ENCODE measurements at places on chromosomes 6 and 20.
A peak's percentile ranks its signal among the peaks of the same experiment; 100 is the strongest.

DNA sequence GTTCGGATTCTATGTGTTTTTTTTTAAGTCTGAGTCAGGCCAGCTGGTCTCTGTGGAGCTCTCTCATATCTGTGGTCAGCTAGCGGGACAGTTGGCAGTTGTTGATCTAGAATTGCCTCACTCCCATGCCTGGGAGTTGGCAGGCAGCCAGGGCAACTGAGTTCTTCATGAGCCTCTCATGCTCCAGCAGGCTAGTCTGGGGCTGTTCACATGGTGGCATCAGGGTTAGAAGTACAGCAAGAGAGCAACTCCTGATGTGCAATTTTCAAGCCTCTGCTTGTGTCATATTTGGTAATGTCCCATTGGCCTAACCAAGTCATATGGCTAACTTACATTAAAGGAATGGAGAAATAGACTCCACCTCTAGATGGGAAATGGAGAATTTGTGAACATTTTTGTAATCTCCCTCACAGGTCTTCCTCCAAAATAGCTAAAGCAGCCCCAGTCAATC is 6.7 kb upstream of the IFT52 start:
- peak; percentile 7 for DNase-seq

- DNase-seq = no peak
Measured at GRCh38 chr6:1383729-1384548, 5.4 kb upstream of the FOXF2 start.

DNA sequence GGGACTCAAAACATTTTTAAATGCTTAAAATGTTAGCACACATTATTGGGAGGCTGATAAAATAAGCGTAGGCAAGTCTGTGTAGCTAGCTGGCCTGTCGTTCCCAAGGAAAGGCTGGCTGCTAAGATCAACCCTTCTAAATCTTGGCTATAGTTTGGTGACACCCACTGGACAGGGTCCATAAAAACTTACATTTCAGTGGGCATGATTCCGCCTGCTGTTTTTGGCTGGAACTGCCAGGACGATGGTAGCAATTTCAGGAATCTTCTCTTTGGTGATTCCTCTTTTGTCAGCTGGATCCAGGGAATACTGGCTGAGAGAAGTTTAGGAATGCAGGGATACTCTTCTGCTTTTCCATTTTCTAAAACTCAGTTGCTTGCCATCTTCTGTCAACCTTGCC is 162.2 kb downstream of the NKAIN2 start:
- DNase-seq = peak; percentile 18

- no peak for DNase-seq
Measured at GRCh38 chr6:28922004-28922820, 1.6 kb downstream of the TRIM27 start.

DNA sequence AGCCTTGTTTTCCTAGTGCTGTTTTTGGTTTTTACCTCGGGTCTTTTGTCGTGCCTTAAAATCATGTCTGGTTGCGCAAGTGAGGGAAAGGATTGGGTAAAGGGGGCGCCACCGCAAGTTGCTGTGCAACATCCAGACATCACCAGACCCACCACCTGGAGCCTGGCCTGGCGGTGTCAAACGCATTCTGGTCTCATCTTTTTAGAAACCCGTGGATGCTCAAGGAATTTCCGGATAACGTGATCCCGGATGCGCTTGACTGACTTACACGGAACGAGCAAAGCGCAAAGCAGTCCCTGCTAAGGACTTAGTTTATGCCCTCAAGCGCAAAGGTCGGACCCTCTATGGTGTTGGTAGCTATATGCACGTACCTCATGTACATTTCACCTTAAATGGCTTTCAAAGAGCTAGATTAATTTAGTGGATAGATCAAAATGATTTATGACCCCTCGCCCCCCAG is 105.2 kb downstream of the OR2B2 start:
- DNase-seq = peak; percentile 69

DNA sequence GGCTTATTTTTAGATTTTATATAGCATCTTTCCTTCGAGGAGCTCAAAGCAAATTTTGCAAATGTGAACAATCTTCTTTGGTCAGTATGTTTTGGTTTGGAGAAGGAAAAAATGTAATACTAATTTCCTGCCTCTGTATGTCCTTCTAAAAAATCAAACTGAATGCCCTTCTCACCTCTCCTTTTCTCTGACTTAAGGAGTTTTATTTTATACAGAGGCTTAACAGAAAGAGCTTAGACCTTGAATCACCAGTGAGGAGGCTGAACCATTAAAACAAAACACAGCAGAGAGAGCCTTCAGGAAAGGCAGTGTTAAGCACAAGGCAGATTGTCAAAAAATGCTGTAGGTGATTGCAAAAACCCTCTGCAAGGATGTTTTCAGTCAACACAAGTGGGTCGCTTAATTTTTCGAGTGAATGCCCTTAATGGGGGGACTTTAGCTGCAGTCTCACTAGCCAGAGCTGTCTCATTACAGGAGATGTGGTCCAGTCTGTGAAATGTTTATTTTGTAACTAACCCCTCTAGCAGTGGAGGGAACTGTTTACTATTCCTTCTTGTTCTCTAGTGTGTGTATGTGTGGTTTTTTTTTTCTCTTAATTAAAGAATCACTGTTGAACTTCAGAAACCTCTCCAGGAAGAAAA is 481.3 kb upstream of the CITED2 start:
- DNase-seq = no peak

GRCh38 chr20:25720285-25720684 is 23.6 kb upstream of the ZNF337 start:
- DNase-seq = no peak

GRCh38 chr6:36068012-36068392 is 40.4 kb downstream of the MAPK14 start:
- no peak for DNase-seq

- peak; percentile 92 for DNase-seq
Measured at GRCh38 chr6:150667977-150668716, 68.5 kb downstream of the PLEKHG1 start.

DNA sequence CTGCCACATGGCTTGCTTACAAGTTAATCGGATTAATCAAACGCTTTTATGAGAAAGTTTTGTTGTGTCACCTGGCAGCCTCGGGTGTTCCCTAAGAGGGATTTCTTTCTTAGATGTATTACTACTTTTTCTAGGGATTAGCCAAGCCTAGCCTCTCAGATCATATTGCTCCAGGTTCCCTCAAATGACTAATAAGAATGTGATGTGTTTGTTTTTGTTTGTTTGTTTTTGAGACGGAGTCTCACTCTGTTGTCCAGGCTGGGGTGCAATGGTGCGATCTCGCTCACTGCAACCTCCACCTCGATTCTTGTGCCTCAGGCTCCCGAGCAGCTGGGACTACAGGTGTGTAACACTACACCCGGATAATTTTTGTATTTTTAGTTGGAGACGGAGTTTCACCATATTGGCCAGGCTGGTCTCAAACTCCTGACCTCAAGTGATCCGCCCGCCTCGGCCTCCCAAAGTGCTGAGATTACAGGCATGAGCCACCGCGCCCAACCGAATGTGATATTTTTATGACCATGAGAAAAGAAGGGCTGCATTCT is 977 bp downstream of the HMGN4 start:
- DNase-seq = no peak

DNA sequence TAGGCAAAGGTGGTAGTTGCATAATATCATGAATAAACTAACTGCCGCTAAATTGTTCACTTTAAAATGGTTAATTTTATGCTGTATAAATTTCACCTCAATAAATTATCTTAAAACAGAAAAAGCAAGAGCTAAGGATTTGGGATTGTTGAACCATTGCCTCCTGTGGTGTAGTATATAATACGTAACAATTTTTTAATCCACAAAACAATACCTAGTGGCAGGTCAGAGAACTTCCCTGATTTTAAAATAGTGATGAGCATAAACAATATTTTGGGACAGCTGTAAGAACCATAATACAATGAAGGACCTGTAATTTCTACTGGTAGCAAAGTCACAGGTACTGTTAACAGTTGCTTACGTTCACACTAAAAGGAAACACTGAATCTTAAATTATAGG is 197.4 kb upstream of the PRND start:
- DNase-seq = no peak

DNA sequence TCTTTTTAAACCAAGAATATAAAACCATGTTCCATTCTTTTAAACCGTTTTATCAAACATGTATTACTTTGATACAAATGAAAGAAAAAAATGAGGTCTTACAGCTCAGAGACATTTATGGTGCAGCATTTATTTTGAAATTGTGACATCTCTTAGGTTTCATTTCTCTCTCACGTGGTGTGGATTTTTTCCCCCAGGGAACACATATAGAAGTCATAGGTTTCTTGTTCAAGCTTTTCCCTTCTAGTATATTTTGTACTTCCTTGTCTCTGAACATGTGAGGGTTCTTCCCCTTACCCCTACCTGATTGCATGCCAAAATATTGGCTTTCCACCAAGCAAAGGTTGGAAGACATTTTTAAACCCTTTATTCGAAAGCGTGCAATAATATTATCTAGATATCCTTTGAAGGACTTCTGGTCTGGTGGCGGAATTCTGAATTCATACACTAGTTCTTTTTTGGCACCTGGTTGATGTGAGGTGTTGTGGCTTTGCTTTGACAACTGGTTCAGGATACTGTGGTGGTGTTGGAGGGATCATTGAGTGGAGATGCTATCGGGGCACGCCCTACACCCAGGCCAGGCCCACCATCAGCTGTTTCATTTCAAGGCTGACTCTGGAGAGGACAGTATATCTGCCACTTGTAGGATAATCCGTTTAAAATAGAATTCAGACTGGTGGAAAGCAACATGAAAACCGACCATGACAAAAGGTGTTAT is 5.6 kb upstream of the FAM50B start:
- DNase-seq = no peak

DNA sequence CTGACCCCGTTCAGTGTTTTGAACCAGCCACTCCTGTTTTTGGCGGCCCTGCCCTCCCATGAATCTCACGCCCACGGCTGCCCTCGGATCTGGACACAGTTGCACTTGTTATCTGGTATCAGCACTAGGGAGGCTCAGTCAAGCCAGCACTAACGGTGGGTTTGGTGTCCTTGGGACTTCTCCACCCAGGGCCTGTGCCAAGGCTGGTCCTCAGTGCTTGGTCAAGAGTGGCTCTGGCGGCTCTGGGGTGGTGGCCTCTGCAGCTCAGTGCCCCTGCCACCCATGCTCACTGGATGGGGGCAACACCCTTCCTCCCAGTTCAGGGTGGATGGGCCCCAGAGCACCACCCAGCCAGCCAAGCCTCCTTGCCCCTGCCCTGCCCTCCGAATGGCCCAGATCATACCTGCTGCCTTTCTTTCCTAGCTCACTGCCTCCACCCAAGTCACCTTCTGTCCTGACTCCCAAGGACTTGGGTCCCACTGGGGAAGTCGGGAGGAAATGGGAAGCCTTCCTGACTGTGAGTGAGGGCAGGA is 54.7 kb downstream of the SSR1 start:
- DNase-seq = no peak

DNA sequence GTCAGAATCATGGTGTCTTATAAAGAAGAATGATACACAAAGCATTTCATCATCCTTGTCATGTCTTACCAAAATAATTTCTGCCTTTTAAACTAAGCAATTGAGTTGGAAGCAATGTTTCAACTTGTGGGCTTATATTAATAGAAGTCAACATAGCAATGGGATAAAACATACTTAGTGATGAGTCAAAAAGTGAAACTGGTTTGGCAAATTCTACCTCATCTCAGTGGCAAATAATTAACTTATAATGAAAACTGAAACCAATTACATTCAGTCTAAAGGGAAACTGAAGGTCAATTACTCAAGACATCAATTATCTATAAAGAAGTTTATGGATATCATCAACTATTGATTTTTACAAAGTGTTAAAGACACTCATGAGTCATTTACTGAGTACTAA is 463.8 kb downstream of the BMP2 start:
- DNase-seq = no peak

DNA sequence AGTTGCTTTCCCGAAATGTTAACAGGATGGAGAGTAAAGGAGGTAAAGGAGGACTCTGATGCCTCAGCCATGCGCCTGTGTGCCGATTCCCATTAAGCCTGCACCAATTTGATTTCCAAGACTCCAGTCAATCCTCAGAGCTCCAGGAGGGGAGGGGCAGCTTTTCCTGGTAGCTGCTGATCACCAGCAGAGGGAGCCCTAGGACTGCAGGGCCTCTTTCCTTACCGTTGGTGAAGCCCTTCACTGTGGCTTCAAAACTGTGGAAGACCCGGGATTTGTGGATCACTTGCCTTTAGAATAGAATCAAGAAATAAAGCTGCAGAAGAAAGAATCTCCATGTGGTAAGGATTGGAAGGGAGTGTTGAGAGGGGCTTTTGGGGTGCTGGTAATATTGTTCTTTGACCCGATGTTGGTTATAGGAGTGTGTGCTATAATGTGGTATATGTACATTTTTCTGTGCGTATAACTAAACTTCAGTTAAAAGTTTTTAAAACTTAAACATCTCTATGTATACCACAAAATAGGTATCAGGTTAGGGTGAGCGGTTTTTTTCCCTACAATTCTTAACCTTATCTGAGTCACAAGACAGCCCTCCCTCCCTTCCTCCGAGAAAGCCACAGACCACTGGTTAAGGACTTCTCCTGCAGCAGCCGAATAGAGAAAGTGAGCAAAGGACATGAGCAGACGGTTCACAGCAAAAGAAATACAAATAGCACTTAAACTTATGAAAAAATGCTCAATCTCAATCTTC is 6.9 kb upstream of the OSER1 start:
- DNase-seq = peak; percentile 31

DNA sequence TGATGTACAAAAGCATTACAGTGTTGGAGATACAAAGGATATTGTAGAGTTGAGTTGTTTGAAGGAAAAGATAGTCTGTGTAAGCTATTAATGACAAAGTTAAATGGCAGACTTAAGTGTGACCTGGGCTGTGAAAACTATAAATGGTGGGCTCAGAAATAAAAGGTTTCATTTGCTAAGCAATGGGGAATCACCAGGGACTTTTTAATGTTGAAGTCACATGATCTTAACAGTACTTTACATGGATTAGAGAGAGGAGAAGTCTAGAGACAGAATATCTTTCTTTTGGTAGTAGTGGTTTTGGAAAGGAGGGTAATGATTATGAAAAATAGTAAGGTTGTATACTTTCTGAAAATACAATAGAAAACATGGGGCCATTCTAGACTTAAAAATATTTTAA is 67.1 kb downstream of the SCAF8 start:
- no peak for DNase-seq

DNA sequence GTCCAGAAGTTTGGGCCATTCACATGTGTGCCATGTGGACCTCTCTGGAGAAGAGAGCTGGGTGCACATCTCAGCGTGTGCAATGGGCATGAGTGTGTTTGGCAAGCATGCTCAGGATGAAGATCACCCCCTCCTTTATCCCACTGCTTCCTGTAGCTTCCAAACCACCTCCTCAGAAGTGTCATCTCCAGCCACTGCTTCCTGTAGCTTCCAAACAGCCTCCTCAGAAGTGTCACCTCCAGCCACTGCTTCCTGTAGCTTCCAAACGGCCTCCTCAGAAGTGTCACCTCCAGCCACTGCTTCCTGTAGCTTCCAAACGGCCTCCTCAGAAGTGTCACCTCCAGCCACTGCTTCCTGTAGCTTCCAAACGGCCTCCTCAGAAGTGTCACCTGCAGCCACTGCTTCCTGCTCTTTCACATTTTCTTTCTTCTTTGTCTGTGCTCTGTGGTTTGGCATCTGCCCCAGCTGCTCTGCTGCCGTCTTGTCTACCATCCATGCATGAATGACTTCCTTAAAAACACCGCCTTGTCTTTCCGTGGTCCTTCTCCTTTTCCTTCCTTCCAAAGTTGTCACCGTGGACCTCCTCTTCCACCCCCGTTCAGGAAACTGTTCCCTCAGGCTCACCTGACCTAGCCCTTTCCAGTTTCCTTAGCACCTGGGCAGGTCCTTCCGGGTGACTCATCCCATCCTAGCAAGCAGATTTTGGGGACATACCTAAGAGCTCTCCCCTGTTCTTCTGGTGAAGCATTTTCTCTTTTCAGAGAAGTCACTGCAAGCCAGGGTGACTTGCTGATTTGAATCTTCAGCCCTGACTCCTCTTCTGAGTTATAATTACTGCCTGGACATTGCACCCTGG is 43.5 kb upstream of the TIAM2 start:
- no peak for DNase-seq

- DNase-seq = no peak
Measured at GRCh38 chr6:74956559-74957428, 249.1 kb downstream of the COL12A1 start.

Data from muscle of arm (tissue), 14 donors.